ENCODE measurements at places on chromosomes 16 and 17.

GRCh38 chr17:83008186-83008510 lies 71.3 kb upstream of the METRNL start:
- DNase-seq: no peak

DNA sequence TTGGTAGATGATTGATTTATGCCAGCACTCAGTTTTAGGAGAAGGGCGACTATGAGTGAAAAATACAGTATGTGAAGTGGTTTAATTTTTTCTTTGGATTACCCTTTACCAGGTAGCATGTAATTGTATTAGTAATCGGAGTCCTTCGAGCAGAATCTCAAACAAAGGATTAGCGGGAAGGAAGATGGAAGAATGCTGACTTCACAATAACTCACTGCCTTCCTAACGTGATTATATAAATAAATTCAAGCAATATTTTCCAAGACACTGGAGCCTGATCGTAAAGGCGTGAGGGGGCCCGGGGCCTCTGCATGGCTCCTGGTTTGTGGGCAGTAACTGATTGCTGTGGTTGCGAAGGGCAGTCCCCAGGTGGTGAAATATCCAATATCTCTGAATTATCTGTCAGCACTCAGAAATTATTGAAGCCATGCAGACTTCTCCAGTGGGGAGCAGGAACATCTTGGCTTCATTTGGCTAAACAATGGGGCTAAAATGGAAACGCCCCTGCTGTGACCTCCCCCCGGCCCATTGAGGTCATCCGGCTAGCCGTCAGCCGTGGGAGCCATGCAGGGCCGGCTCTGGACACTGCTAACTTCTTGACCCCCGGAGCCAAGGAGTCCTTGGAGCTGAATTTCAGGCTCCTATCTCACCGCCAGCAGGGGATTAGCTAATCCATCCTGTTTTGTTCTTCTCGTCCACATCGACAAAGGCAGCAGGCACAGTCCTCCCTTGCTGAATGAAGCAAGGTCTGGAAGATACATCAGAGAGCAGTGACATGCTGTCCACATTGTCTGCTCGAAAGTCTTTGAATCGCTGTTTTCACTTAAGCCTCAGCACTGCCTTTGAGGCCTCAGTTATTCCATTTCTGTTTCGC lies 295.9 kb upstream of the N4BP1 start:
- DNase-seq: no peak

- DNase-seq: no peak
These were observed 21.5 kb upstream of the TNS4 start for GRCh38 chr17:40522961-40523310.

DNA sequence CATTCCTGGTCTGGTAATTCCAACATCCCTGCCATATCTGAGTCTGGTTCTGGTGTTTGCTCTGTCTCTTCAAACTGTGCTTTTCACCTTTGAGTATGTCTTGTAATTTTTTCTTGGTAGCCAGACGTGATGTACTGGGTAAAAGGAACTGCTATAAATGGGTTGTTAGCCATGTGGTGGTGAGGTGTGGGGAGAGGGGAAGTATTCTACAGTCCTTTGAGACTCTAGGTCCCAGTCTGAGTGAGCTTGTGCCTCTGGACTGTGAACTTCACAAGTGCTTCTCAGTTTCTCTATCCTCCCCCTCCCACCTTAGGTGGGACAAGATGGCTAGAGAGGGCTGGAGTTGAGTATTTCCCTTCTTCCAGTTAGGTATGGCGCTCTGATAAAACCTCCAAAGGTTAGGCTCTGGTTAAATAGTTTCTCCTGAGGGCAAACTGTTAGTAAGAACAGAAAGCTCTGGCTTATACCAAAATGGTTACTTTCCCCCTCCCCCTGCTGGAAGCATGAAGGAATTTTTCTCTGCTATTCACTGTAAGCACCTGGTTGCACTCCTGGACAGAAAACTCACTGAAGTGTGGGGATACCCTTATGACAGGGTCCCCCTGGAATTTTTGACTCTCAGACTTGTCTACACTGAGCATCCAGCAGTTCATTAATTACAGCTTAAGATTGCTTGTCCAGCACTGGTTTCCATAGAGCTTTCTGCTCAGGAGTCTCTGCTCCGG lies 87.8 kb downstream of the MARCHF10 start:
- DNase-seq: no peak

DNA sequence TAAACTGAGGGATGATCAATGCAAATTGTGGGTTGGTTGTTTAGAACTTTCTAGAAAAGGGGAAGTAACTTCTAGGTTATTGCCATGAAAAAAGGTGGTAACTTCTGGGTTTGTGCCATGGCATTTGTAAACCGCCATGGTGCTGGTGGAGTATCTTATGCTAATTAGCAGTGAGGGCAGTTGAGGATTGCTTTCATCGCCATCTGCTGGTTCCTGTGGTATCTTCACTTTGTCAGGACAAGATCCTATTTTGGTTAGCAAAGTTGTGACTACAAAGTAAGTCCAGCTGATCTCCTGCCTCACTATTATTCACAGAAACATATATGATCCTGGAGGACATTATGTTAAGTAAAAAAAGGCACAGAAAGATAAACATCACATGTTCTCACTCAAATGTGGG lies 1332.3 kb downstream of the CDH11 start:
- DNase-seq: no peak

GRCh38 chr16:69903865-69904415 lies 47.2 kb upstream of the CLEC18A start:
- no peak for DNase-seq

GRCh38 chr17:63547083-63547523 lies 3.2 kb upstream of the DCAF7 start:
- DNase-seq: no peak

Data from posterior cingulate gyrus (tissue), 11 donors.